ENCODE measurements at places on chromosomes 6 and 20.

- DNase-seq, result no peak
These were observed 624.7 kb upstream of the NOX3 start for GRCh38 chr6:156080371-156080770.

DNA sequence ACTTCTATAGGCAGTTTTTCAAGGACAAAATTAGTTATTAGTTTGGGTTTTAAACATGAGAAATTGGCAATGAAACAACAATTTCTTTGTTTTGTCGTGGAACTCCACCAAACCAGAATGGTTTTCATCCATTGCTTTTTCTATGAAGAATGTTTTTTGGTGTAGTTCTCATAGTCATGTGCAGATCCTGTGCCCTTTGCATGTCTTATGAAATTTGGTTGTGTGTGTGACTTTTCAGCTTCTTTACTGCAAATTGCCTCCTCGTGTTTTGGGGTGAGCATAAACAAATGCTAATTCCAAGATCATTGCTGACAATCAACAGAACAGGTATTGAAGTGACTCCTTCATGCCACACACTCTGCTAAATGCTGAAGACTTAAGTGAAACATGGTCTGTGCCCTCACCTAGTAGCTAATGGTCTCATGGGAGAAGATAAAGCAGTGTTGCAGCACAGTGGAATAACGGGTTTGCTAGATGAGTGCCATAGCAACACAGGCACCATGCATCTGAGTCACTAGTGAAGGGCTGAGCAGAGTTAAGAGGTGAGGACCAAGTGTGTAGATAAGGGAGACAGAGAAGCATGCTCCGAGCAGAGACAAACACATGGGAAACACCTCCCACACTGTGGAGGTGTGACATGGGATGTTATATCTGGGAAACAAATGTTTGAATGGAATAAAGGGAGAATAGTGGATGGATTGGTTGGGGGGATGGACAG is 120.0 kb downstream of the SLC16A10 start:
- DNase-seq, result no peak

GRCh38 chr20:48624315-48625020 is 203.3 kb downstream of the PREX1 start:
- DNase-seq, result no peak

DNA sequence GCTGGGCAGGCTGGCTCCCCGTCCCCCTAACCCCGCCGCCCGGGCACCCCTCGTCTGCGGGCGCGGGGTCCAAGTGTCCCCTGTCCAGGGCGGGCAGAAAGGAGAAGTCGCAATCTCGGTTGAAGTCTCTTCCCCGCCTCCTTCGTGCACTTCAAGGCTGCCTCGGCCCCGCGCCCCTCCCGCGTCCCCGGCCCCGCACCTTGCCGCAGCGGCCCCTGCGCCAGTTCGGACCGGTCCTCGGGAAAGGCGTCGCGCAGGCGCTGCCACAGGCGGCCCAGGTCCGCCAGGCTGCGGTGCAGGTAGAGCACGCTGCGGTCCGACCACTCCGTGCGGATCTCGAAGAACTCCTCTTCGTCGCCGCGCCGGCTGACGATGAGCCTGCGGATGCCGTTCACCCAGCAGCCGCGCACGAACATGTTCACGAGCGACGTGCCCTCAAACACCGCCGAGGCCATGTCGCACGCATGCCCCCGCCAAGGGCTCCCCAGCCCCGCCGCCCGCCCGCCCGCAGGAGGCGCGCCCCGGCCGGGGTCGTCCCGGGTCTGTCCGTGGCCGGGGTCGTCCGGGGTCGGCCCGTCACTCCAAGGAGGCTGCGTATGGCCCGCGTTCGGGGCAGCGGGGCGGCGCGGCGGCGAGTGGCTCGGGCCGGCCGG is at the start of gene PXDC1:
PXDC1 (minus strand) TSS at position 637 of the 653 bp plus-strand sequence; CDS start at position 455, 182 bp downstream.
- DNase-seq, result no peak

GRCh38 chr6:113488061-113488460 is 369.1 kb upstream of the MARCKS start:
- no peak for DNase-seq

DNA sequence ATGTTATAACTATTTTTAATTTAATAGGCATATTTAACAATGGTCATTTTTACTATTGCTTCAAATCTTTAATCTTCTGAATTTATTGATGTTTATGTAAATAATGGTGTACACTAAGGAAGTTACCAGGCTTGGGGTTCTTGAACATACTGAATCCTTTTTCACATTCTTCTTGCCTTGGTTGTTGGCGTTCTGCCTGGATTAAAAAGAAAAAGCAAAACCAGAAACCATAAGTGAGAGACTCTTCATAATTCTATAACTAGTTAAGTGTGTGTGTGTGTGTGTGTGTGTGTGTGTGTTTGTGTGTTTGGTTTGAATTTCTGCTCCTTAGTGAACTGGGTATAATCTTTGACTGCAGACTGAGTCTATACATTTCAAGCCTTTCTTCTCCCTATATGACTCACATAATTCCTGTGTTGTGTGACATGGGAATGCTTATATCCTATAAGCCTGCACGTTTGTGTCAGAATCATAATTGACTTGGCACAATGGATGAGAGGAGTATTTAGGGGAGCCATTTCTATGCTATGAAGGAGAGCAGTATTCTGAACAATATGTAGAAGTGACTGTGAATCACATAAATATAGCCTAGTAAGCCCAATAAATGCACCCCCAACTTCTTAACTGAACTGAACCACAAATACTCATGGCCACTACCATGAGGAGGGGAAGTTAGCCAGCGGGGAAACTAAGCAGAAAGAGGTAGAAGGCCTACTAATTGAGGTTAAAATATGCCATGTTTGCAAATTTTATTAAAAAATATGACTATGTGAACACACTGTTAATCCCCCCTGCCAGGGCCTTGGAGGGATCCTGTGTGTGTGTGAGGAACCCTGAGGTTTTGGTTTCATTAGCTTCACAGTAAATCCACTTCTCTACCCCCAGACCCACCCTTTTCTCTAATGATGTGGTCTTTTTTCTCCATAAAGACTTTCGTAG is 425.5 kb downstream of the BCKDHB start:
- DNase-seq, result no peak

- DNase-seq, result no peak
These were observed 253.2 kb downstream of the SOX4 start for GRCh38 chr6:21846541-21847451.

- DNase-seq, result no peak
These were observed 37.7 kb downstream of the GRM4 start for GRCh38 chr6:34108176-34108575.

DNA sequence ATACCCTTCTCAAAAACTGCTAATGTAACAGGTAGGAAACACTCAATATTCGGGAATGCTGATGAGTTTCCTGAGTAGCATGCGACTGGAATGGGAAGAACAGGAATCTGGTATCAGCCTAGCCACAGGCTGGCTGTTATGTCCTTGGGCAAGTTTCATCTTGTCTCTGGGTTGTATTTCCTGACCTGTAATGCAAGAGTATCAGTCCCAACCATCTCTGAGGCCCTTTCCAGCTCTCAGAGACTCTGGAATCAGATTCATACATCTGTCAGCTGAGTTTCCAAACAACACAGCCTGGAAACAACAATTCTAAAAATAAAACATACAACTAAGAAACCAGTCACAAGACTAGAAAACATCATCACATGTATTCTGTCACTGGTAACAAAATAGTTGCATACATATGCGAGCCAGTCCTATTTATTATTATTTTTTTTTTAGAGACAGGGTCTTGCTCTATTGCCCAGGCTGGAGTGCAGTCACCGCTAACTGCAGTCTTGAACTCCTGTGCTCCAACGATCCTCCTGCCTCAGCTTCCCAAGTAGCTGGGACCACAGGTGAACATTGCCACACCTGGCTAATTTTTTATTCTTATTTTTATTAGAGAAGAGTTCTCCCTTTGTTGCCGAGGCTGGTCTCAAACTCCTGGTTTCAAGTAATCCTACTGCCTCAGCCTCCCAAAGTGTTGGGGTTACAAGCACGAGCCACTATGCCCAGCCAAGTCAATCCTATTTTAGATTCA is 16.7 kb upstream of the TFAP2A start:
- no peak for DNase-seq

DNA sequence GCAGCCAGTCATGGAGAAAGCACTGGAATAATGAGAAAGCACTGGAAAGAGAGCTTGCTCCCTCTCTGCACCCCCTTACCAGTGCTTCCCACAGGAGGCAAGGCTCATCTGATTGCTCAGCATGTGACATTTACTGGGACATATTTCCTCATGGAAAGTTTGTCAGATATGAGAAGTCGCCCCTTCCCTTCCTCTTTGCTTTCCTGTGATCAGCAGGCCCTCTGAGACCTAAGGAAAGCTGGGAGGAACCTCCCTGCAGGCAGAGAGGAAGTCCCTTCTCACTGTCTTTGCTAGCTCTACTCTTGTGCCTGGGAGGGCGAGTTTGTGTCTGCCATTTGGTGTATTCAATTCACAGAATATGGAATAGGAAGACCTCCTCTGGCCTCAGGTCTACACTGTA is 283.8 kb downstream of the ALDH8A1 start:
- no peak for DNase-seq

GRCh38 chr20:2708073-2708415 is 15.5 kb downstream of the EBF4 start:
- DNase-seq, result no peak

DNA sequence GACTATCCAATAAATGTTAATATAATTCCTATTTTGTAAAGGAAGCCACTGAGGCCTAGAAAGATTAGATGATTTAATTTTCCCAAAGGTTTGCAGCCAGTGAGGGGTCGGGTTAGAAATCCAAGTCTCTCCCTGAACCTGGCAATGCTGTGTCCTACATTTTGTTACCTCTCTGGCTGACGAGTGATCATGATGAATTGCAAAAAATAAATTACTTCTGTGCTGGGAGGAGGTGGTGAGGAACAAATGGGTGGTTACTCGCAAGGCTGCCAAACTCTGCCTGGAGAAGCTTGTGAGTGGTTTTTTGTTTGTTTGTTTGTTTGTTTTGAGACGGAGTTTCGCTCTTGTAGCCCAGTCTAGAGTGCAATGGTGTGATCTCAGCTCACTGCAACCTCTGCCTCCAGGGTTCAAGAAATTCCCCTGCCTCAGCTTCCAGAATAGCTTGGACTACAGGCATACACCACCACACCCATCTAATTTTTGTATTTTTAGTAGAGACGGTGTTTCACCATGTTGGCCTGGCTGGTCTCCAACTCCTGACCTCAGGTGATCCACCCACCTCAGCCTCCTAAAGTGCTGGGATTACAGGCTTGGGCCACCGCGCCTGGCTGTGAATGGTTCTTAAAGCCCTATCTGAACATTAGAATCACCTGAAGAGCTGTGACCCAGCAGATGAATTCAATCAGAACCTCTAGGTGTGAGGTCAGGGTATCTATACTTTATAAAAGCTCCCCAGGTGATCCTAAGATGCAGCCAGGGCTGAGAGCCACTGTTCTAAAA is 20.2 kb upstream of the TBC1D7 start:
- no peak for DNase-seq

DNA sequence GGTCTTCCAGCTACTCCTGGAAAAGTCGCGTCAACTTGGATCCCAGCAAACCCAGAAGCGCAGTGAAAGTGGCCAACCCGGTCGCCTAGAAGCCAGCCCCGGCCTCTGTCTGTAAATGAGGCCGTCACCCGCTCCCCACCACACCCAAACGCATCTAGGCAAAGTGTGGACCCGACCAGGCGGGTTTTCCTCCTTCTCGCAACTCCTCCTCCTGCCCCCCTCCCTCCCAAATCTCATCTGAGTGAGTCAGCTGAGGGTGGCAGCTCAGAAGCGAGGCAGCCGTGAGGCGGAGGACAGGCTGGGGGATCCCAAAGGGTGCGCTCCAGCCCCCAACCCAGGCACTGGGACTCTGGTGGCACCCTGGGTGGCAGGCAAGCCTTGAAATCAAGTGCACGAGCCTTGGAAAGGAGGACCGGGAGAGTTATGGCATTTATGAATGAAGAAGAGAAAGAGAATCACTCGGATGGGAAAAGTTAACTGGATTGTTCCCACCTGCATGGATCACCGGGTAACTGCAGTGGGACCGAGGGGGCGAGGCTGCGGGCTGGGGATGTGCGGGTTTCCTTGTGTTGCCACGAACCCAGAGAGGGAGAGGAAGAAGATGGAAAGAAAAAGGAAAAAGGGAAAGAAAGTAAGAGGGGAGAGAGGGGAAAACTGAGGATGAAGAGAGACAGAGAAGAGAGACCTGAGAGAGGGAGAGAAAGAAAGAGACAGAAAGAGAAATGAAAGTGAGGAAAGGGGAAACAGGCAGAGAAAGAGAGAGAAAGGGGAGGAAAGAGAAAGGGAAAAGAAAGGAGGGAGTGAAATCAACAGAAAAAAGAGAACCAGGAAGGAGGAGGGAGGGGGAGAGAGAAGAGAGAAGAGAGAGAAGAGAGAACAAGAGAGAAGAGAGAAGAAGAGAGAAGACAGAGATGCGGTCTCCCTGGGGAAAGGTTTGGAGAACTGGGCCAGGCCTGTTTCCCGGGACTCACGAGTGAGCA is at the start of gene APCDD1L:
APCDD1L (minus strand) TSS at position 167 of the 980 bp plus-strand sequence. CDS start 692 bp downstream, outside the sequence.
- no peak for DNase-seq

- DNase-seq, result no peak
These were observed 3.4 kb upstream of the SCML4 start for GRCh38 chr6:107827541-107827940.

GRCh38 chr6:140784573-140784972 is 1348.2 kb upstream of the GJE1 start:
- DNase-seq, result no peak

DNA sequence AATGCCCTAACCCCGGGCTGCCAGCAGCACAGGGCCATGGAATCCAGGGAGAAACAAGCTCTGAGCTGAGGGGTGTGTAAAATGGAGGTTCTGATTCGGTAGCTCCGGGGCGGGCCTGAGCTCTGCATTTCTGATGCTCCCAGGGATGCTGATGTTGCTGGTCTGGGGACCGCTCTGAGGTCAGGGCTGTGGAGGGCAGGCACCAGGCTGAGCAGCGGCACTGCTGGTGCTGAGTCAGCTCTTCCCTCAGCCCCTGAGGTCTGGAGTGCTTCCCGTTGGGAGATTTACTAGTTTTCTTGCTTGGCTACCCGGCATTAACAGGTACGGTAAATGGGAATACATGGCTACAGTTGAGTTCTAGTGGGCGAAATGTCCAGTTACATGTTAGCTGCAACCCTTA is 18.6 kb upstream of the CST3 start:
- DNase-seq, result no peak

GRCh38 chr20:50515471-50516106 is 5.4 kb downstream of the PTPN1 start:
- no peak for DNase-seq

DNA sequence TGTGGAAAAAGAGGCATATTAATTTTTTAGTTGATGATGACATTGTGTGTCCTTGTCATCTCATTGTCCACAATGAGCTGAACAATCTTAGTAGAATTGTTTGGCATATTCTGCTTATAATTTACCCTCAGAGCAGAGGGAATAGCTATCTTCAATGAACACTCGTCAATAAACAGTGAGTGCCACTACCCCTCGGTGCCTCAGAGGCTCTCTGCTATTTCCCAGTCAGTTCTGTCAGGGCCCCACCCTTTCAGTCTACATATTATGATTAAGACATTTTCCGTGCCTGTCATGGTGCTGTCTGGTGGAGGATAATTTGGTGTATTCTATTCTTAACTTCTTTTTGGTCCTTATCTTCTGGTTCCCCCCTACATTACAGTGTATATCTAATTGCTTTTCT is 31.2 kb downstream of the NUS1 start:
- no peak for DNase-seq

Data from stimulated activated CD8-positive, alpha-beta memory T cell treated with anti-CD3 and anti-CD28 coated beads, Interleukin-4, amount 100 ng/mL, for 1 hour (primary cell).